ENCODE measurements at places on chromosomes 12 and 14.

DNA sequence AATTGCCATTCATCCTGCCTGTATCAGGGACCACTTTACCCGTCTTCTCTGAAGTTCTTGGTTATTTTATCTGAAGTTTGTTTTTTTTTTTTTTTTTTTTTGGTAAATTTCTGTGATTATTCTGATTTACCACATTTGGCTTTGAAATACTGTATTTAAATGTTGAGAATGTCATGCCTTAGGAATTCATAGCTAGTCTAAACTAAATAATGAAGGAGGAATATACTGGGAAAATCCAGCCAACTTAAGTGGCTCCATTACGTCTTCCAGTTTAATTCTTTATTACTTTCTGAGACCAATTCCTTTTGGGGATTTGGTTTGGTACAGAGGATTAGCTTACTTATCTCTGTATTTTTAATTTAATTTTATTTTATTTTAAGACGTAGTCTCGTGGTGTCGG is 60.3 kb upstream of the KCNMB4 start:
- no peak for DNase-seq

GRCh38 chr14:99748529-99748928 is 44.7 kb upstream of the EML1 start:
- DNase-seq: no peak

DNA sequence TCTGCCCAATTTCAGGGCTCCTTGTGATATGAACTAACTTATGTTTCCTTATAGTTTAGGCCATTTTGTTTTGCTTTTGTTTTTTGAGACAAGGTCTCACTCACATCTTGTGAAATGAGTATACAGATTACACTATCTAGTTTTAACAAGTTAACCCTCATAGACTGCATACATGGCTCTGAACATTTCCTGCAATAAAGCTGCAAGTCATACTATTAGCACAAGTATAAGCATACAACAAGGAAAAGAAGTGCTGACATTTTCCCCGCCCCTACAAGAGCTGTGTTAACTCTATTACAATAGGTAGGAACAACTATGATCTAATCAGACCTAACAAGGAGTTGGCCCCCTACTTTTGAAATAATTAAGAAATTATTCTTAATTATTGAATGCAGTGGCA is 35.9 kb downstream of the CCDC177 start:
- no peak for DNase-seq

DNA sequence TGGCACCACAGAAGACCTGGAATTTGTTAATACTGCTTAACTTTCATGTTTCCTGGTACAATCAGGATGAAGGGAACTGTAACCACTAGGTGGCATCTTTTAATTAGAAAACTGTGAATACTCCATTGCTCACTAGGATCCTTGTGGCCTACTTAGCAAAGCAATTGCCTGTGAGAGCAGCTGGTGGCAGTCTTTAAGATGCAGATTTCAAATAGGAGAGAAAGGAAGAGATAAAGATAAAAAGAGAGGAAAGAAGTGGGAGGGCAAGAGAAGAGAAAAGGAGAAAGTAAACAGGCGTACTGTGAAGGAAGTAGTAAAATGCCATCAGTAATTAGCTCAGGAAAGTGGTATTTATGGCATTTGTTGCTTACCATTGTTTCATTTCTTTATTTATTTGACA is 114.5 kb downstream of the RAD51B start:
- DNase-seq: peak; percentile 82

DNA sequence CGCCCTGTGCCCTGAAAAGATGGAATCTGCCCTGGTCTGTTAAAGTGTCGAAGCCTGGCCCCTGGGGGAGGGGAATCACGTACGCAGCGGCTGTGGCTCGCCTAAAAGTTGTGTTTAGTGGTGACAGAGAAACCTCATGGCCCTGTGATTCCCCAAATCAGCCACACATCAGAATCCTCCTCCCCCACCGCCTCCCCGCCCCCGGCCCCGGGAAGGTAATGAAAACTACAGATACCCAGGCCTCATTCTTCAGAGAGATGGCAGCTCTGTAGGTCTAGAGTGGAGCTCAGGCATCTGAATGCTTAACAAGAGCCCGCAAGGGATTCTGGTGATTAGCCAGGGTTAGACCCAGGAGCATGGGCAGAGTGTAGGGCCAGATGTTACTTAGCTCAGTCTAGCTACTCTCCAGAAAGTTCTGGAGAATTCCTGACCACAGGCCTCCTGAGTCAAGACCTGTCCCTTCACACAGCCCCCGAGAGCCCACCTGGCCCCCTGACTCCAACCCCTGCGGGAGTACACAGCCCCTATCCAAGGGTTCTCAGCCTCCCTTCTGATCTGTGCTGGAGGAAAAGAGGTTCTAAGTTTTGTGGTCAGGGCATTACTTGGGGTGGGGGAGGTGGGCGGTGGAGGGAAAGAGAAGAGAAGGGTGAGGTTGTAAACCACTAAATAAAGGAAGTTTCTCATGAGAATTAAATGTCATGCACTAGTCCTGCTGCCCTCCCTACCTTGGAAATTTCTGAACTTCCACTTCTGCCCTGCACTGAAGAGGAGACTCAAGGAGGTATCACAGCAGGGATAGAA is 114.8 kb downstream of the PLXNC1 start:
- DNase-seq: peak; percentile 3

- DNase-seq: no peak
Measured at GRCh38 chr14:99724939-99725773, 41.1 kb downstream of the CYP46A1 start.

DNA sequence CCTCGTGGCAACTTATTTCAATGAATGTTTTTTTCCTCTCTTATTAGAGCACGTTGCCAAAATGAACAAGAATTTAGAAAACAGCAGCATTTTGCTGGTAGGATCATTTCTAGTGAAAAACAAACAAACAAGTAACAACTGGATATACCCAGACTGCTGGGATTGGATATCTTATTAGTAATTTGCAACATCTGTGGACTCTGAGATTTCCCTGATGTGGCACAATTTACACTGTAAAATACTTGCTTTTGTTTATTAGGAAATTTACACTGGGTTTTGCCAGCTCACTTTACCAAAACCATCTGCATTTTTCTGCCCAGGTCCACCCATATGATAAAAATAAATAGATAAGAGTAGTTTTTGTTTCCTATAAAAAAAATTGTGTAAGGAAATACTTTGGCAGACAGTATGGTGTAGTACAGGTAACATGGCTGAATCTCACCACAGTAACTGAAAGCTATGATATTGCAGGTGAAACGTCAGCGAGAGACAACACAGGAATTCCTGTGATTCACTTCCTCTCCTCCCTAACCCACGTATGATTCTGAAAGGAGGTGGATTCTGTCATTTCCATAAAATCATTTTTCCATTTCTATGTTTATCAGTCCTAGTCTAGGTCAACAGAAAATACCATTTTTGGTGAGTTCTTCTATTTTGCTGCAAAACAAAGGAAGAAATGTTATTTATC is 176.2 kb upstream of the NOVA1 start:
- DNase-seq: no peak

- no peak for DNase-seq
Measured at GRCh38 chr12:79826267-79827128, 108.4 kb downstream of the PPP1R12A start.

- no peak for DNase-seq
Measured at GRCh38 chr12:96014943-96015599, 18.9 kb upstream of the HAL start.

DNA sequence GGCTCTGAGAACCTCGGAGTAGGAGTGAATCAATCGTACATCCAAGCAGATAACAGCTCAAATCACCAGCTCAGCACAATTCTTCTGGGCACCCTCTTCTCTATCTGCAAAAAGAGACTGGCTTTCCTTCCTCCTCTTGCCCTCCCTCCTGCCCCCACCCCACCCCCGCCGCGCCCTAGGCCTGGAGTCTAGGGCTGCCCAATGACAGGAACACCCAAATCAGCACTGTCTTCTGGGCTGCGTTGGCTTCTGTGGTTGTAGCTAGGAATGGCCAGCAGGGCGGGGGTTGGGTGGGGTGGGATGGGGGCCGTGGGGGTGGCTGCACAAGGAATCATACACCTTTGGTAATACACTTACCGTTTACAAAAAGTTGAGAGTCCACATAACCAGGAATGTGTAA is 28.0 kb upstream of the TMCC3 start:
- DNase-seq: no peak

GRCh38 chr12:22573181-22573580 is 28.8 kb upstream of the C2CD5 start:
- DNase-seq: no peak

GRCh38 chr12:92063641-92064040 is 82.0 kb downstream of the BTG1 start:
- no peak for DNase-seq

DNA sequence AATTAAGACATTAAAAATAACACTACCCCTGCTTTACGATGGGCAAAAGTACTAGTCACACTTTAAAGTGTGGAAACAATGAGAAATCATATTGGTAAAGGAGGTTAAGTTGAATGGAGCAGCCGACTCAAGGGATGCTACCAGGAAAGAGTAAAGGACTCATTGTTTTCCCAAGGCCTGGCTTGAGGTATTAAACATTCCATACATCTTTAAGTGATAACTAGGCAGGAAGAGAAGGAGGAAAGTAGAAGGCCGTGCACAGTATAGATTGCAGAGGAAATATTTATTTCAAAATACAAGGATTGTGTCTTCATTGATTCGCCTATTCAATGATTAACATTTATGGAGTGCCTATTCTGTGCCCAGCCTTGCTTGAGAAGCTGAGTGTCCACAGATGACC is 20.6 kb upstream of the YARS2 start:
- DNase-seq: no peak

- DNase-seq: no peak
Measured at GRCh38 chr14:29822430-29822709, 105.3 kb downstream of the PRKD1 start.

DNA sequence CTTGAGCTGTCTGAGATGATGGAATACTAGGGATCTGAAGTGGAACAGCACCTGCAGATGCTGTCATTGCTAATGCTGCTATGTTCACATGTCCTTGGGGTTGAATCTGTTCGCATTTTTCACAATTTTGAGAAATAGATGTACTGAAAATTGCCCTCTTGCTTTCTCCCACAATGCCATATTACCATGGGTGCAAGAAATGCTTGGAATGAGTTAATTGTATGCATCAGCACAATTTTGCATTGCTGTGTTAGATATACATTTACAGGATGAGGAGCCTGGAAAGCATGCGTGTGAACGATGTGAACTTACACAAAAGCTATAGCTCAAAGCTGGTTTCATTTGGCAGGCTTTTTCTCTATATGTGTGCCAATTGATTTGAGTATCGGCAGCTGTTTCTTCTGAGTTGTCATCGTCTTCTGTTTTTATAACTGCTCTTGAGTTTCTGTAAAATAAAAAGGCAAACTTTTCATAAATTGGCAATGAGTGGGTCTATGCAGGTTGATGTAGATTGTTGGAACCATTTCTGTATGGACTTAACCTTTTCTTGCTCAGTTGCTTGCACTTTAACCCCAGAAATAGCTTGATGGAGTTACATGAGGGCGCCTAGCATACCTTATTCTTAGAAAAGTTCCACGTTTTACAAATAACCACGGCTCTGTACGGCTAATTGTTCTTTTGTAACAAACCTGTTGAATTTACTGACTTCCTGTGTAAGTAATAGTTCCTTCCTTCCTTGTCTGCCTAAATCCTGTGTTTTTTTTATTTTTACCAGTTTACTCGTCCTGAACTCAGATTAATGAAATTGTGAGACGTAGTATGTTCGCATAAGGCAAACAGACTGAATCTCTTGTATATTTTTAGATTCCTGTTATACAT is 105.9 kb downstream of the FGD4 start:
- no peak for DNase-seq

DNA sequence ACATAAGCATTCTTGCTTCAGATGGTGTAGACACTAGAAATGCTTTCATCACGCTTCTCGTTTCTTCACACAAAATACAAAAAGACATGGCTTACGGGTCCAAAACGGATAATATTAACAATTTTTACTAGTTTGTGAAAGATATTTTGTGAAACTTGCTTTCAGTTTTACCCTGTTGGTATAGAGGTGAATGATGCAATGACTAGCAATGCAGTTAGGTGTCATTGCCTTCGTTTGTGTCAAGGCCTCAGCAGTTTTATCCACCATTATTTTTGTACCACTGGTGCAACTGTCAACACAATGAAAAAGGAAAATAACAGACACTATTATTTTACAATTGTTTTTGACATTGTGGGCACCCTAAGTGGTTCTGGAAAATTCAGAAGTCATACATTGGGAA is 323.0 kb downstream of the FLRT2 start:
- DNase-seq: peak; percentile 7

DNA sequence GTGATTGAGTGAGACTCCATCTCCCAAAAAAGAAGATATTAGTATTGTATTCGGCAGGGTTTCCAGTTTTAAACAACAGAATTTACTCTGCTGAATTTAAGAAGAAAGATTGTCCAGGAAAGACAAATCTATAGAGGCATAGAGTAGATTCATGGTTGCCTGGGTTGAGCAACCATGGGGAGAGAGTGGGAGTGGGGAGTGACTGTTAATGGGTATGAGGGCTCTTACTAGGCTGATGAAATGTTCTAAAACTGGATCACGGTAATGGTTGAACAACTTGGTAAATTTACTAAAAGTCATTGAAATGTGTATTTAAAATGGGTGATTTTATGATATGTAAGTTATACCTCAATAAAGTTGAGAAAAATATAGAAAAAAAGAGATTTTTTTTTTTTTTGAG is 13.9 kb upstream of the C12orf76 start:
- DNase-seq: no peak

DNA sequence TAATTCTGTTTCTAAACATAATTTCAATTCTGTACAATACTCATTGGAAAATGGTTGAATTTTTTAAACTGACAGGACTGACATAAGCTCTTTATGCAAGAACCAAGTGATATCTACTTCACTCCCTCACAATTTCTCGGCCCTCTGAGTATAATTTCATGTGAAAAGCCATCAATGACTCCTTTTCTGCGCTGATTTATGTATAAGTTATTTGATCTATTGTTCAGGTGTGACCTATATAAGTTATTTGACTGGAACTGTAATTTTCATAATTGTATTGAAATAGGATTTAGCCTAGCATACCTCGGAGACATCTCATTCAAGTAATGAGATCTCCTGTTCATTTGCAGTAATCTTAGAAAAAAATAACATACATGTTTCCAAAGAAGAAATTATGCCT is 184.4 kb downstream of the SYT1 start:
- DNase-seq: no peak

DNA sequence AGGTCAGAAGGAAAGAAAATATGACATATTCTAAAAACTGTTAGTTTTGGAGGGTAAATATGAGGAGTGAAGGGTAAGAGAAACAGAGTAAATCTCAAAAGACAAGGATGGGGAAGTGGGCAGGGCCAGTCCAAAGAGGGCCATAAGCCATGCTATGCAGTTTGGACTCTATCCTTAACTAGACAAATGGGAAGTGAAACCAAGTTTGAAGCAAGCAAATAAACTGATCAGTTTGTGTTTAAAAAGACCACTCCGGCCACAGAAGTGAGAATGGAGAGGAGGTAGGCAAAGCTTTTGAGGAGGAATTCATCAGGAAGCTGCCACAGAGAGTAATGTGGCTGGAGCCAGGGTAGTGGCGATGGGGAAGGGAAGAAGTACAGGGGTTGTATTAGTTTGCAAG is 37.5 kb upstream of the DAAM1 start:
- DNase-seq: no peak

- DNase-seq: no peak
Measured at GRCh38 chr14:101687756-101688546, 73.6 kb upstream of the PPP2R5C start.

Data from fibroblast of skin of right quadriceps (primary cell).